ENCODE measurements at places on chromosomes 1 and 21.

GRCh38 chr21:37028570-37028969 lies 22.1 kb downstream of the RIPPLY3 start:
- no peak for DNase-seq

DNA sequence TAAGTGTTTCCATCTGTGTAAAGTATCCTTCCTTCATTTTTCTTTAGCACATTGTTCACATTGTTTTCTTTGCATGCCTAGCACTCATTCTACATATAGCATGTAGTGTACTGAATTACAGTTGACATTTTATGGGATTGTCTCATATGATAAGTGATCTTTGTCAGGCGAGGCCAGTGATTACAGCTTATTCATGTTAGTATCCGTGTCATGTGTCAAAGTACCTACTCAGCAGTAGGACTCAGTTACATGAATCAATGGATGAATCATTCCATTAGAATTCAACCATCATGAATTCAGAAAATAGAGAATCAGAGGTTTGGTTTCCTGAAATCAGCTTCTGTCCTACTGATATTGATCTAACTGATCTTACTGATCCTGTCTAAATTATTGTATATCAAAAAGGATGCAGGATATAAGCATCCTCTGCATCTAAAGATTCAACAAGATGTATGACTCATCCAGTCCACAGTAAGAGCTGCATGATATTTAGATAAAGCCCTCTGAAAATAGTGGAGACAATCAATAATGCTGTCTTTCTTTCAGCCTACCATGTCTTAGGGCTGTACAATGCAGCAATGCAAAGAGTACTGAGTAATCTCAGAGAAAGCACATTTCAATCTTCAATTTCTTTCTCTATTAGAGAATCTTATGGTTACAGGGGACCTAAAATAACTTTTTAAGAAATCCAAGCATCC lies 20.7 kb upstream of the HRNR start:
- no peak for DNase-seq

- no peak for DNase-seq
These were observed 16.2 kb upstream of the COL18A1 start for GRCh38 chr21:45388611-45389296.

- DNase-seq = no peak
These were observed 34.9 kb downstream of the PLXNA2 start for GRCh38 chr1:208209286-208209685.

- DNase-seq = no peak
These were observed at the start of gene S100A3 for GRCh38 chr1:153548722-153549688. Gene S100A3 (minus strand): TSS chr1:153549258. CDS start chr1:153548485, 773 bp downstream.

GRCh38 chr1:228050571-228051231 lies 31.8 kb upstream of the ARF1 start:
- DNase-seq = no peak

GRCh38 chr1:189859385-189859977 lies 618.2 kb downstream of the BRINP3 start:
- no peak for DNase-seq

- no peak for DNase-seq
These were observed 7.7 kb downstream of the TTLL10 start for GRCh38 chr1:1181129-1181937.

GRCh38 chr1:91325456-91325855 lies 79.2 kb downstream of the HFM1 start:
- no peak for DNase-seq

DNA sequence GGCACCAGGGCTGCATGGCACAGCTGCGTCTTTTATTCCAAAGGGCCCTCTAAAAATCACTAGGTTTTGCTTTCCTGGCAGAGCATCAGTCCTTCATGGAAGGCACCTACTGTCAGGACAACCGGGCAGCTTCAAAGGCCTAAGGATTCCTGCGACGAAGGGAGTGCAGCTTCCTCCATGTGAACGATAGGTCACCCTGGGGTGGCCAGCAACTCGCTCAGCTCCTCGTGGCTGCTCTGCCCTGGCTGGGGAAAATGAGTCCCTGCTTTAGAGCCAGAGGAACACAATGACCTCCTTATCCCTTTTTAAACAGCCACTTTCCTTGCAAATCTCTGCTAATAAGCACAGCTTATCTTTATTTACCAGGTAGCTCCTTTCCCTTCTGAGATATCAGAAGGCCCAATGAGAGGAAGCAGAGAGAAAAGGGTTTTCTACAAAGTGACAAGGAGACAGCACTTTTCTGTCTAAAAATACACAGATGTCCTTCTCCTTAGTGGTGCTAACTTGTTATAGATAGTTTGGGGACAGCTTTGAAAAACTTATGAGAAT lies 71.6 kb upstream of the SMYD2 start:
- DNase-seq = no peak

All from stimulated activated CD8-positive, alpha-beta memory T cell treated with anti-CD3 and anti-CD28 coated beads, Interleukin-7, amount 100 ng/mL, for 1 hour (primary cell).